CD4-positive, alpha-beta T cell treated with Interleukin-21 for 1 hour (primary cell): ENCODE measurements at places on chromosomes 11 and 22.

DNA sequence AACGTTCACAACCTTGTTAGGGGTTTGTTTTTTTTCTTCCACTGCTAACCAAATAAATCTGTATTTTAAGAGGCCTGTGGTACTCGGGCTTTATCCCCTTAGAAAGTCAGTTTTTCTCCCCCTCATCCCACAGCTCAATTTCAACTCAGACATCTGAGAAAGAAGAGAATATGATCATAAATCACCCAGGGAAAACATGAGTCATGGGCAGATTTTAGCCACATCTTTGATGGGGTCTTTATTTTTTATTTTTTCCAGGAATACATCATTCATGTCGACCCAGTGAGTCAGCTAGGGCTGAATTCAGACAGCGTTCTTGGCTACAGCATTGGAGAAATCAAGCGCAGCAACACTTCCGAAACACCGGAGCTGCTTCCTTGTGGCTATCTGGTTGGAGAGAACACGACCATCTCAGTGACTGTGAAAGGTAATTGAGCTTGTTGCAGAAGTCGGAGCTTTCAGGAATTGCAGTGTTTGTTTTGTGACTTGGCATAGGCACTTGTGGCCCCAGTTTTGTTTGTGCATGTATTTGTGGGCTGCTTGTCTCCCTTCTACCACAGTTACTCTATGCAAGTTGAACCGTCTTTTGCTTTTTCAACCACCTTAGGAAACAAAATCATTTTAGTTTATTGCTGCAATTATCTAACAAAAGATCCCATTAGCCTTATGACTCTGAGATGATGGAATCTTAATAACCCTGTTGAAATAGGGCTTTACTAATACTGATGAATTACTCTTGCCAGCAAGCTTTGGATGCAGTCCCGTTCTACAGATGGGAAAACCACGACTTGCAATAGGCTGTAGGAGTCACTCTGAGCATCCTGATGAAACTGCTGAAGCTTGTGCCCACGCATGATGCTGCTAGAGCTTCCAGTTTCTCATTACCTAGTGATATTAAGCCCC lies 62.7 kb downstream of the DBX1 start:
- no peak for DNase-seq

DNA sequence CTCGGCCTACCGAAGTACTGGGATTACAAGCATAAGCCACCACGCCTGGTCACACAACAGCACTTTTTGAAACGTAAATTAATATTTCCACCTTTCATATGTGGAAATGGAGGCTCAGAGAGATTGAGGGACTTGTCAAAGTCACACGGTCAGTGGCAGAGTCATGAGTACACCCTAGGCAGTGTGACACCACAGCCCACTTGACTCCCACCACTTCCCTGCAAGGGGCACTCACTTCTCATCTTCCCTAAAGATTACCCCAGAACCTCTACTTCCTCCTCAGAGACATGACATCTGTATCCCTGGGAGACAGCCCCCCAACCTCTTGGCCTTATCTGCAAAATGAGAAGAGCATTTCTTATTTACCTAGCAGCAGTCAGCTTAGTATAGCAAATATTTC lies 16.5 kb upstream of the MYOD1 start:
- no peak for DNase-seq

GRCh38 chr11:34250732-34251588 lies 106.8 kb downstream of the ABTB2 start:
- peak; percentile 79 for DNase-seq

GRCh38 chr22:30287648-30288418 lies 1.5 kb downstream of the CASTOR1 start:
- DNase-seq: peak; percentile 89

- no peak for DNase-seq
Observed at GRCh38 chr22:45120931-45121330, 42.8 kb upstream of the NUP50 start.

DNA sequence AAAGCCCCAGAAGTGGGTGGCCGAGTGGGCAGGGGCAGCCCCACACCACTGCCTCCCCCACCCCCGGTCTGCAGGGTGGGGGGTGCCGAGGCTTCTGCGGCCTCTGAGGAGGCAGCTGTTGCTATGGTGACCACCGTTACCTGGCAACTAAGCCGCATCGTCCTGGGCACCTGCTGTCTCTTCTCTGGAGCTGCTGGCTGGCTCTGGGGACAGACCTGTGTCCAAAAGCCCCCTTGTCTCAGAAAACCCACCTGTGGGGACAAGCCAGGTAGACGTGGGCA lies 79.9 kb upstream of the PRR5 start:
- peak; percentile 57 for DNase-seq
